Type B pancreatic cell (in vitro differentiated cells): ENCODE measurements at places on chromosomes 13 and 19. TPM values are rescaled to one million over a fixed set of nuclear protein-coding genes. Genes with fewer than 3 reads are reported as not detected.

FFAR3 gene
- 0.34 and 0.45 TPM in 2 replicates for total RNA-seq

CACNG6 gene
- 0.27 and 0.98 TPM in 2 replicates for total RNA-seq

CLEC11A gene
- 4.2 and 5.9 TPM in 2 replicates for total RNA-seq

ARID3A gene
- total RNA-seq, result 83.0 and 124 TPM in 2 replicates

TEX26 gene
- not detected in 2 replicates for total RNA-seq

GADD45GIP1 gene
- total RNA-seq, result 23.1 and 24.8 TPM in 2 replicates

SULT2B1 gene
- 0.77 and 5.3 TPM in 2 replicates for total RNA-seq

ZNF433 gene
- 8.9 and 11.9 TPM in 2 replicates for total RNA-seq

DIRAS1 gene
- 5.9 and 10.4 TPM in 2 replicates for total RNA-seq

ZNF302 gene
- total RNA-seq, result 22.1 and 41.5 TPM in 2 replicates

CEBPA gene
- total RNA-seq, result 24.4 and 50.4 TPM in 2 replicates

GFY gene
- total RNA-seq, result not detected in 2 replicates

CYP4F11 gene
- total RNA-seq, result not detected in 2 replicates

ELAVL1 gene
- 92.1 and 124 TPM in 2 replicates for total RNA-seq

ACP7 gene
- total RNA-seq, result 0.29 and 0.31 TPM in 2 replicates

CASP14 gene
- total RNA-seq, result not detected in 2 replicates

ZNF222 gene
- 6.7 and 7.9 TPM in 2 replicates for total RNA-seq

LGI4 gene
- total RNA-seq, result 0.21 and 2.2 TPM in 2 replicates

TNFSF9 gene
- 1.3 and 3.4 TPM in 2 replicates for total RNA-seq

HIPK4 gene
- total RNA-seq, result 0.12 TPM in 1 of 2 replicates, not detected in the other

ZNF382 gene
- total RNA-seq, result 9.5 and 17.5 TPM in 2 replicates

ZNF808 gene
- 37.4 and 52.6 TPM in 2 replicates for total RNA-seq

ABHD13 gene
- total RNA-seq, result 9.0 and 12.0 TPM in 2 replicates

CLEC4M gene
- total RNA-seq, result 0.48 and 0.69 TPM in 2 replicates

UNC13A gene
- 4.3 and 6.2 TPM in 2 replicates for total RNA-seq

DCT gene
- total RNA-seq, result 19.7 TPM in 1 of 2 replicates, not detected in the other

ZNF284 gene
- 4.9 and 5.2 TPM in 2 replicates for total RNA-seq

GPR32 gene
- total RNA-seq, result not detected in 2 replicates

LILRB2 gene
- total RNA-seq, result not detected in 2 replicates

CLDND2 gene
- 0.97 TPM in 1 of 2 replicates, not detected in the other for total RNA-seq

OR7D2 gene
- total RNA-seq, result 0.57 and 1.3 TPM in 2 replicates

ZNF491 gene
- total RNA-seq, result 3.7 and 8.8 TPM in 2 replicates

HSD17B14 gene
- 9.4 and 12.9 TPM in 2 replicates for total RNA-seq

CD70 gene
- total RNA-seq, result 0.74 and 1.0 TPM in 2 replicates

ISOC2 gene
- 44.2 and 47.5 TPM in 2 replicates for total RNA-seq

FLT1 gene
- total RNA-seq, result 0.79 and 1.3 TPM in 2 replicates

PLVAP gene
- total RNA-seq, result 0.72 TPM in 1 of 2 replicates, not detected in the other

ZNF772 gene
- total RNA-seq, result 16.6 and 18.0 TPM in 2 replicates

GIPR gene
- total RNA-seq, result 8.0 and 9.1 TPM in 2 replicates

SIGLEC6 gene
- not detected in 2 replicates for total RNA-seq

IL12RB1 gene
- total RNA-seq, result not detected in 2 replicates

USF2 gene
- 107 and 133 TPM in 2 replicates for total RNA-seq

GRIN3B gene
- total RNA-seq, result 0.65 and 1.00 TPM in 2 replicates

APLP1 gene
- 43.3 and 120 TPM in 2 replicates for total RNA-seq

RAB20 gene
- 6.4 and 9.1 TPM in 2 replicates for total RNA-seq
